Small intestine (tissue), 16 donors: ENCODE measurements at places on chromosomes 5 and 9. TPM values are rescaled to one million over a fixed set of nuclear protein-coding genes. Genes with fewer than 3 reads are reported as not detected.

- DNase-seq: no peak
- H3K36me3 ChIP-seq: no peaks in the 10 kb centered on the region
- no peak overlapping the region for H3K4me3 ChIP-seq
These were observed 396.9 kb downstream of the CTNND2 start for GRCh38 chr5:11507156-11507910.

Gene HSPA9
- 180 TPM for polyA plus RNA-seq

Gene SHISAL2B
- polyA plus RNA-seq: not detected

Gene SERF1A
- not detected for polyA plus RNA-seq

Gene MYOT
- 2.0 TPM for polyA plus RNA-seq
